Hematopoietic multipotent progenitor cell treated with erythropoietin and hydrocortisone succinate and interleukin-3 and kit ligand, for 6 days (in vitro differentiated cells): ENCODE measurements at places on chromosomes 2 and 18.

DNA sequence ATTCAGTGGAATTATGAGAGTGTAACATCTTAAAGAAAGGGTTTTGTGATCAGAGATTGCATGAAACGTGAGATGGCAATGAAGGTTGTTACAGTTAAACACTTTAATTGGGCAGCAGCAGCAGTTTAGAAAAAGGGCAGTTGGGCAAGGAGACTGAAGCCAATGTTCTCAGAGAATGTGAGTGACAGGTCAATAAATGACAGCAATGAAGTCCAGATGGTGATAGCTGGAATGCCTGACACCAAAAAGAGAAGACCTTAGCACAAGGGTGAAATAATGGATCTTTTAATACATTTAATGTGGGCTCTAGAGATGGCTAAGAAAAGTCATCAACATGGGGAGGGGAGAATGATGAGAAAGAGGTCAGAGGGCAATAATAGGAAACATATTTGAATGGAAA, 89.4 kb upstream of the CDH7 start:
- no peak for DNase-seq

GRCh38 chr2:160033732-160034392, 28.6 kb downstream of the PLA2R1 start:
- DNase-seq: no peak

- DNase-seq: no peak
These were observed 437.7 kb upstream of the HS6ST1 start for GRCh38 chr2:128756365-128756717.

- DNase-seq: no peak
These were observed 459.0 kb downstream of the BCL11A start for GRCh38 chr2:60094450-60094929.

- DNase-seq: peak; percentile 50
These were observed 25.2 kb downstream of the B3GNT2 start for GRCh38 chr2:62221141-62221540.

- peak; percentile 94 for DNase-seq
These were observed 78.2 kb downstream of the ZEB2 start for GRCh38 chr2:144441711-144442141.

- DNase-seq: no peak
These were observed 74.5 kb downstream of the SPRED2 start for GRCh38 chr2:65357959-65358294.

GRCh38 chr2:160570376-160570775, 76.8 kb upstream of the RBMS1 start:
- DNase-seq: peak; percentile 24

DNA sequence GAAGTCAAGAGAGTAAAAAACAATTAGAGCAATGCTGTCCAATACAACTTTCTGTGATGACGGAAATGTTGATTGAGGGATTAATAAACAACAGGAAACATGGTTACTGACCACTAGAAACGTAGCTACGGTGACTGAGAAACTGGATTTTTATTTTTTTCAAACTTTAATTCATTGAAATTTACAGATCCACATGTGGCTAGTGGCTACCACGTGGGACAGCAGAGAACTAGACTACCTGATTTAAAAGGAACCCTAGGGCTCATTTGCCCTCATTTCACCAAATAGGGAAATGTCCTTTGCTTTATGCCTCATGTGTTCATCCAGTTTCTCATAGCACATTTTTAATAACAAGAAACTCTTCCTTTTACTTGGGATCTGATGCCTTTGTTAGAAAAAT, 413.0 kb downstream of the TGIF1 start:
- no peak for DNase-seq

GRCh38 chr18:59562751-59563150, 134.5 kb downstream of the CCBE1 start:
- DNase-seq: no peak

DNA sequence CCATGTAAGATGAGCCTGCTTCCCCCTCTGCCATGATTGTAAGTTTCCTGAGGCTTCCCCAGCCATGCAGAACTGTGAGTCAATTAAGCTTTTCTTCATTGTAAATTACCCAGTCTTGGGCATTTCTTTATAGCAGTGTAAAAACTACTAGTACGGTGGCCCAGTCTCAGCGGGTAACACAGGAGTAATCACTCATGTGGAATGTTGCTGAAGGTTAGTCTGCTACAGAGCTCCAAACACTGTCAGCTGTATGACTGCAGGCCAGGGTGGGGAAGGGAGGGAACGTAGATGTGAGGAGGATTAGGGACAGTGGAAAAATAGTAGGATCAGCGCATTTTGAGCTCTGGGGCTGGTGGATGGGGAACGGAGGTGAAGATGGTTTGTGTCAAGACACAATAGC, 711.2 kb upstream of the SOX11 start:
- no peak for DNase-seq

DNA sequence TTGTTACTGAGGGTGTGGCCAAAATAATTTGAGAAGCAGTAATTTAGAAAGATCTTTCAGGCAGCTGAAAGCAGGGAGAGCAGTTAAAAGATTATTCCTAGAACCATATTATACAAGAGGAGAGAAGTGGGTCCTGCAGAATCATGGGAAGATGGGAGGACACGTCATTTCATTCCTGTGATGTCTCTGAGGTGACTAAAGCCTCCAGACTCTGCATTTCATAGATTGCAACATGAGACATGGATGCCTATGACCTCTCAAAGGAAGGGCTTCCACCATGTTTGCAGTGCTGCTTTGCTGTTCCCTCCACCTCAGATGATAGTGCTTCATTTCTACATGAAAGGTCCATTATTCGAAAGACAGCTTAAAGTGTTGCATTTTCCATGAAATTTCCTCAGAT, 788.4 kb downstream of the TSN start:
- DNase-seq: no peak

DNA sequence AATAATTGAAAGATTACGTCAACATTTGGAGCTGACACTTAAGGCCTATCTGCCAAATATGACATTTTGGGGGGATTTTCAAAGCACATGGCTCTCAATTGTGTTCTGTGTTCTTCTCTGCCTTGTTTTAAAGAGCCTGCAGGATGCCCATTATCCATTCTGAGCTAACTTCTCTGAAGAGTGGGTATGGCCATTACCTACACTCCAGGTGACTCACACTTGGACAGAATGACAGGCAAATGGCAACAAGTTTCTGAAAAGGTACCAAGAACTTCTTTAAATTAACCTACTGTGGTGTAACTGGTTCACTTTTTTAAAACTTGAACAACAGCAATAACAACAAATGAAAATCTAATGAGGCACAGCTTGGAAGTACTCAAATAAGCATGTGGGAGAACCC, 834.9 kb upstream of the SLC39A10 start:
- no peak for DNase-seq

DNA sequence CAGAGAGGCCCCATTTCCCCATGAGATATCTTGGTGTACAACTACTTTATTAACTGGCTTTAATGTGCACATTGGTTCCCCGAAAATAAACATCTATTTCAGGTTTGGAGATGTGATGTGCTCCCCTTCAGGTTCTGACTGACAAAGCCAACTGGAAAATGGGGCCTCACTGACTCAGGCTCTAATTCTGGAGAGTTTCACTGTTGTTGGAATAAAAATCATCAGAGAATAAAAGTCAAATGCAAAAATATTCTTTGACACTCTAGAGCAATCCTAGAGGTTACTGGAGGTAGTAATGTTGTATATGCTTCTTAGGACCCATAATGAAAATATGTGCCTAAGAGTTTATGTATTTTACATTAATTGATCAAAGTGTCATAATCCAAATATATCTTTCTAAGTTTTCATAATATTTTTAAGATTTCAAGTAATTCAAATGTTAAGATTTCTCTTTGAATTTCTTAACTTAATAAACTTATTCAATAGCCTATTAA, 189.9 kb upstream of the COL3A1 start:
- DNase-seq: no peak

DNA sequence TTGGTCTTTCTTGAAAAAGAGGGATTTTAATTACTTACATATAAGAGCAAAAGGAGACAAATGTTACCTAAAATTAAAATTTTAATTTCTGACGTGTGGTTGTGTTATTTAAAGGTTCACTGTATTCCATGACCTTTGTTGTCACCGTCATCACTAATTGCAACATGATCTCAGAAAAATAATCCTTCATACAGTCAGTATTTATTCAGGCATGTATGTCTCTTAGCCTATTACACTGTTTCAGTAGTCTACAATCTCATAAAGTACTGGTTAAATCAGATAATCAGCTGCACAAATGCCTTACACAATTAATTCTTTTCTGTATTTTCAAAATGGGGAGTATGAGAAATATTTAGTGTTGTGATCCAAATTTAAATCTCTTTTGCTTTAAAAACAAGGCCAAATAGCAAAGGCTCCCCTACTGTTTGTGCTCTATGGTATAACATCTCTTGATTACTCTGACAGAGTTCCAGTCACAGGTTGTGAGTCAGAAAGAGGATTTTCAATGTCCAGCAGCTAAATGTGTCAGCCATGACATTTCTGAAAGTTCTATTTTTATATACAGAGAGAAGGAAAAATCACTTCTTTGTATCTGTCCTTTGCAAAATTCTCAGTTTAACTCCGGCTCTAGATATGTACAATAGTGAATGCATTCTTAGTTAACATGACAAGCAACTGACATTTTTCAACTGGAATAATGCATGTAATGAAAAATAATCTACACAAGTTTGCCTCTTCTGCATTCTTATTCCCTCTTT, 184.0 kb downstream of the FIGN start:
- no peak for DNase-seq

DNA sequence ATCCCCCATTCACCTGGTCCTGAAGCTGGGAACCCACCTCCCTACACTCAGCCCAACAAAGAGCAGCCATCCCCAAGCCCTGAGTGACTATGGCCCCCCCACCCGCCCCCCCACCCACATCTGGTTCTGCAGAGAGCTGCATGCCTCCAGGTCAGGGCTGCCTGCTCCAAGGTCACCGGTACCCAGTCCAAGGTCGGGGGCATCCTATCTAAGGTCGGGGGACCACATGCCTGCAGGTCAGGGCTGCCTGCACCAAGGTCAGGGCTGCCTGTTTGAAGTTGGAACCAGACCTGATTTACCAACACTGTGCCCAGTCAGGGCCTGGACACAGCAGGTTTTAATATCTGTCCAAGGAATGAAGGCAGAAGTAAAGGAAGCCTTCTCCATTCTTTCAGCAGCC, 66.1 kb upstream of the GPC1 start:
- no peak for DNase-seq

DNA sequence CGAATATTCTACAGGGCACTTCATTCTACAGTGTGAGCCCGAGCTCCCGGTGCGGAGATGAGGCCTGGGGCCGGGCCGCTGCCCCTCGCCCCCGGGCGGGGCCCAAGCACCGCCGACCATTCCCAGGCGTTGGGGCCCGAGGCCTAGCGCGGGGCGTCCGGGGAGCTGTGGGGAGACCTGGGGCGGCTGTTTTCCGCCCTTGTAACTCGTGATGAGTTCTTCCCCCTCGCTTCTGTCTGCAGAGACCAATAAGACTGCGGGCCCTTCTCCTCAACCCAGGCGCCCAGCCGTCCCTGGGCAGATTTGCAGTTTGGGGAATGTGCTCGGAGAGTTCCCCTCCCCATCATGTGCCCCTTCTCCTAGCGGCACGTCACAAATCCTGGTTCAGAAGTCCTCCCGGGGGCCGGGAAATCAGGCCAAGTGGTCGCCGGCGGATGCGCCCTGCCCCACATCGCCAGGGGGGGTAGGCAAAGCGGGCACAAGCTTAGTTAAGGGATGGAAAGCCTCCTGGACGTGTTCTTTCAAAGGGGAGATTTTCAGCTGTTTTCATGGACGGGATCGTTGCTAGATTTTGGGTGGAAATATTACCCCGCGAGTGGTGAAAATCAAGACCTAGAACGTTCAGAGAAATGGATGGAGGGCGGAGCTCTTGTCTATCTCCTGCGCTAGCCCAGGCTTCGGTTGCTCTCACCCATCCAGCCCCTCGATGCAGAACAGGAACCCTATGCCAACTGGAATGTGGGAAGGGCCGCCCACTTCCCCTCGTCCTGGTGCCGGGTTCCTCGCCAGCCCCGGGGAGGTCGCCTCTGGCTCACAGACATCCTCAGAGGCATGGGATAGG, 18.8 kb upstream of the HAAO start:
- DNase-seq: peak; percentile 71

DNA sequence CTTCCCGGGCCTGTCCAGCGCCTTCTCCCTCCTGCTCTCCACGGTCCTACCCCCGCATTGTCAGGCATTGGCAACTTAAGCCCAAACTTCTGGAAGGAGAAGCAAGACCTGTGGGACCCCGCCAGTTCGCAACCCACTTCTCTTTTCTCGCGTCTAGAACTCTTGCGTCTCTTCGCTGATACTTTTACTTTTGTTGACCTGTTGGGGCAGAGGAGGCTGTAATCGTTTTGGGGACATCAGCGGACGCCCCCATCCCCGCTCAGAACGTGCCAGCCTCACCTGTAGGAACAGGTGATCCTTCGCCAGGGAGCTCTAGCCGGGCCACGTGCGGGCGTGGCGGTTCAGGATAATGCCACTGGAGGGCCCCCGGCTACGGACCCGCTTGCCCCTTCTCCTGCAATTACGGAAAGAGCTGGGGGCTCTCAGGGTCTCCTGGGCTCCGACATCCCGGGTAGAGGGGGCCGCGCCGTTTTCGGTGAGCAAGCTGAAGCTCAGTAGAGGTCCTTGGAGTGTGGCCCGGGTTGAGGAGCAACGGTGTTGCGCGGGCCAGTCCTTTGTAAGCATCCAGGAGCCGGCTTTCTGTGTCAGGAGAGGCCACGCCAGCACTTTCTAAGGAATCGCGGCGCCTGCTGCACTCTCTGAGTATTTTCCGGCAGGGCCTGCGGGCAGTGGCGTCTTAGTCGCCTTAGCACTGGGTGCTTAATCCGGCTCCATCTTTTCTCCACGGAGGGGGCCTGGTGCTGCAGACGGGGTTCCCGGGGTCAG, 1.6 kb downstream of the MTCL1 start:
- peak; percentile 36 for DNase-seq

GRCh38 chr18:72427721-72428120, 116.4 kb downstream of the CBLN2 start:
- DNase-seq: no peak

- peak; percentile 20 for DNase-seq
These were observed 169.2 kb downstream of the METTL4 start for GRCh38 chr18:2402084-2402483.

DNA sequence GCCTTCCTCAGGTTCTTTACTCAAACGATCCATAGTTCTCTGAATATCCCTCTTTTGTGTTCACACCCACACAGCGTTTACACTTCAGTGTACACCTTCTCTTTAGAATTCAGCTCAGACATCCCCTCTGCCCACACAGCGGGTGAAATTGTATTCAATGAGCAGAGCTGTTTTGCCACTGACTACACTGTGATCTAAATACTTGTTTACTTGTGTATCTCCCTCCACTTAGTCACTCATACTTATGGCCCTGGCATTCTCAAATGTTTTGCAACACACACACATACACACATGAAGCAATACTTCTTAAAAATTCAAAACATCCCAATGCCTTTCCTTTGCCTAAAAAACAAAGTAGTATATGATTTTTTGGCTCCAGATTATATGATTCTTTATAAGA, 297.1 kb downstream of the TMX3 start:
- no peak for DNase-seq
